NCI-H524 (cell line): ENCODE measurements at places on chromosomes 7 and 10.

DNA sequence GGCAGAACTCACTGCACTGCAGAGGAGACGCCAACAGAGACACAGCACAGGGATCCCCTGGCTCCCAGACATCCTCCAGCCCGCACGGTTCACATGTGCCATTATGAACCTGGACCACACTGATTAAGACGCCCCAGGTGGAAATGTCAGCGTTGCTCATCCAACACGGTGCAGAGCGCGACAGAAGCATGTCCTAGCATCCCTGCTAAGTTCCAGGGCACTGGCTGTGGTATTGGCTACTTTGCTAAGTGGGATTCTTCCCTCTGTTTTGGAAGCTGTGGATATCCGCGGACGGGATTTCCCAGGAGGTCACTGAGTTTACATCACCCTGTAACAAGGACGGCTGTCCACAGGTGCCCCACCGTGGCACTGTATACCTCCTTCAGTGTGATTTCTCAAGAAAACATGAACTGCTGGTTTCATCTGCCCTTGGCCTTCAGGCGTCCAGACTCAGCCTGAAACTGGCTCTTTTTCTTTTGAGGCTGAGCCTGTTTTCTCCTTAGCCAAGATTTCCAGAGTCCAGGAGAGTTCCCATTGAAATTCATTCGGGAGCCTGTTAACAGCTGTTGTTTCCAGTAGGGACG is 324.0 kb downstream of the WDR37 start:
- DNase-seq, result no peak

DNA sequence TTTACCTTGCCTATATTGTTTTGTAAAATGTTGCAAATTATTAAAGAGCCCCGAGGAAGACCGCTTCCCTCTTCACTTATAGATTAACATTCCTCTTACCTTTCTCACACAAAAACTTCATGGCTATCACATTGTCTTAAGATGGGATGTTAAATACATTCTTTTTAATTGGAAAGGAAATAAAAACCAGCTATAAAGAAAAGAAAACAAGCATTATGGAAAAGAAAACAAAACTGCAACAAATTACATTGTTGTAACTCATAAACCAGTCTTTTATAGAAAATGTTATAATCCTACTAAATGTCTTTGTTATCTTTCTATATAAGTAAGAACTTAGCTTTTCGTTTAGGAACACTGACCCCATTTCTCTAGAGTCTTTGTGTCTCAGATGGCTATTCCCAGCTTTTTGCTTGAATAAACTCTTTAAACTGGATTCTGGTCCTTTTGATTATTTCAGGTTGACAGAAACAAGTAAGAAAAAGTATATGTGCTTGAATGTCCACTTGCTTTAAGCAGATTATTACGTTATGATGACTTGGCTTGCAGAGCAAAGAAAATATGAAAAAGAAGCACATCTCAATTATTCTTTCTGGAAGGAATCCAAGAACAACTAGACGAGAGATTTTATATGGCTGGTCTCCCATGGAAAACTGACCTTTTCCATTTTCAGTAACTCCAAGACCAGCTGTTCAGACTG is 128.2 kb downstream of the AKR1D1 start:
- DNase-seq, result peak; percentile 46

DNA sequence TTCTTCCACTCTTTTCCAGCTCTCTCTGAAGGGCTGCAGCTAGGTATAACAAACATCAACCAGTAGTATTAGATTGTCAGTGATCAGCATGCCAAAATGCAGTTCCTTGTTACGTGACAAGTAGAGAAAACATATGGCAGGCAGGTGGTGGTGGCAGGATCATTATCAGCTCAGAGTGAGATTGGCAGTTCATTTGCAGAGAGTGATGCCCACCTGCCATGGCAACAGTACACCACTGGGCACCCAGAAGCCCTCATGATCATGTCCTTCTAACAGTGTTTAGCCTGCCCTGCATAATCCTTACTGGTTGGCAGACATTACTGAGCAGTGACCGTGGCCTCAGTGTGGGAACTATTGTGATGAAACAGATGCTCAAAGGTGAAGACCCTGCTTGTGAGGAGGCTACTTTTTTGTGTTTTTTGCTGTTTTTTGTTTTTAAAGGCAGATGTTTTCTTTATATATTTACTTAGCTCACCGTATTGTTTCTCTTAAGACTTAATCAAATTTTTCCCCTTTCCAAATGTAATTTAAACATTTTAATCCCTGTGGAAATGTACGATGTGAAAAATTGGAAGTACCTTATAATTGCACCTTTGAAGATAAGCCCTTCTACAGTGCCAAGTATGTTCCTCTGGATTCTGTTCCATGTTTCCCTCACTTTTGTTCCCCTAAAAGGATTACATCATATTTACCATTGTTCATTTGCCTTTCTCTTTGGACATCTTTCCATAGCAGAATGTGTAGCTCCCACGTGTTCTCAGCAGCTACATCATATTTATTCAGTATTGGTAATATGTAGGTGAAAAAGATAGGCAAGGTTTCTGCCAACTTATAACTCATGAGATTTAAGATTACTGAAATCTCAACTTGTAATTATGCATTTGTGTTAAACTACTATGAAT is 179.6 kb downstream of the SND1 start:
- peak; percentile 99 for DNase-seq

- DNase-seq, result no peak
Measured at GRCh38 chr10:118768041-118768919, 13.5 kb upstream of the CACUL1 start.

GRCh38 chr7:49636400-49636799 is 137.0 kb upstream of the VWC2 start:
- no peak for DNase-seq

DNA sequence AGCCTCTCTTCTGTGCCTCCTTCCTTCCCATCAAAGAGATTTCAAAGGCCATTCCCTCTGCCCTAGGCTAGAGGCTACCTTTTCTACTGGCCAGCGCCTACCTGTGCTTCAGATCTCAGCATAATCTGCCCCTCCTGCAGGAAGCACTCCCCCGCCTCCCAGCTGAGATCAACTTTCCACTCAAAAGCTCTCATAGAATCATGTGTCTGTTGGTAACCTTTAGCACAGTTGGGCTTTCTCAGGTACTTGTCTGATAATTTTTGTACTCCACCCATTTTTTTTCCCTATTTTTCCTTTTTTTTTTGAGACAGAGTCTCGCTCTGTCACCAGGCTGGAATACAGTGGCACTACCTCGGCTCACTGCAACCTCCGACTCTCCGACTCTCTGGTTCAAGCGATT is 231.0 kb upstream of the PRSS58 start:
- no peak for DNase-seq

- no peak for DNase-seq
Measured at GRCh38 chr7:52482076-52482475, 553.4 kb upstream of the POM121L12 start.

DNA sequence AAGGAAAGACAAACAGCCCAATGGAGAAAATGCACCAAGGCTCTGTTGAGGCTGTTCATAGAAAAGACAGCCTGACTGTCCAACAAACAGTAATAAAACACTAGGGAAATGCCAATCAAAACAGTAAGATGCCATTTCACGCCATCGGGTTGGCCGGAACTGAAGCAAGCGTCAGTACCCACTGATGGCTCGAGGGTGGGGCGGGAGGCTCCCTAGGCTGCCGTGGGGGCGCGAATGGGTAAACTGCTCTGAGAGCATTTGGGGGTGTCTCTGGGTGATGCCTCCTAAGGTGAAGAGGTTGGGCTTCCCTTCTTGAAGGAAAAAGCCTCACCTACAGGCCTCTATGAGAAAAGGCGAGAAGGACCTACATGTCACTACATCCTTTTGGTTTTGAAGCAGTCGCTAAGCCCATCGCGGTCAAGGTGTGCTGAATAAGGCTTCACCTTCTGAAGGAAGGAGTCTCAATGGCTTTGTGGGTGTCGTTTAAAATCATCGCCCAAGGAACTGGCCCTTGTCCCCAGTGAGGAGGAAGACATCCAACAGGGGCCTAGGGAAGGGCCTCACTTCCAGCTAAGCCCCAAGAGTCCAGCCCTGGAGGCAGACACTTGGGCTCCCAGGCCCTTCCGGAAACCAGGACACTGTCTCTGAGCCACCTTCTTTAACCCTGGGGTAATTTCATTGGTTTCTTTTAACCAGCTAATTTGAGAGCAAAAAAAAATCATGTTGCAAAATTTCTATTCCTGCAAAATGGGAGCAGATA is 98.5 kb upstream of the PPP2R2D start:
- DNase-seq, result no peak

GRCh38 chr10:79243181-79244067 is 103.8 kb upstream of the PPIF start:
- DNase-seq, result peak; percentile 34

DNA sequence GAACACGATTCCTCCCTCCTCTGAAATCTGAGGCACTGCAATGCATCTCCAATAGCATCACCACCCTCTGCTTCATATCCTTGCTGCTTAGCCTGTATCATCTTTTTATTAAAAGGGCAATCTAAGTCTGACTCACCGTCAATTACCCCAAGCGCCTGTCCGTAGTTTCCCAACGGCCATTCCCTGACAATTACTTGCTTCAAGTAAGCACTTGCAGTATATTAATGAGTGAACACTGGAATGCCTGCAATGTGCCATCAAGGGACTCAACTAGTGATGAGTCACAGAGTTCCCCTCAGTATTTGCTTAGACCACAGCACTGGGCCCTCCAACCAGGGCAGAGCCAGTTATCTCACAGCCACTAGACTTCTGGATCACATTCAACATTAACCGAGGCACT is 19.5 kb upstream of the PPP1R3C start:
- DNase-seq, result no peak

DNA sequence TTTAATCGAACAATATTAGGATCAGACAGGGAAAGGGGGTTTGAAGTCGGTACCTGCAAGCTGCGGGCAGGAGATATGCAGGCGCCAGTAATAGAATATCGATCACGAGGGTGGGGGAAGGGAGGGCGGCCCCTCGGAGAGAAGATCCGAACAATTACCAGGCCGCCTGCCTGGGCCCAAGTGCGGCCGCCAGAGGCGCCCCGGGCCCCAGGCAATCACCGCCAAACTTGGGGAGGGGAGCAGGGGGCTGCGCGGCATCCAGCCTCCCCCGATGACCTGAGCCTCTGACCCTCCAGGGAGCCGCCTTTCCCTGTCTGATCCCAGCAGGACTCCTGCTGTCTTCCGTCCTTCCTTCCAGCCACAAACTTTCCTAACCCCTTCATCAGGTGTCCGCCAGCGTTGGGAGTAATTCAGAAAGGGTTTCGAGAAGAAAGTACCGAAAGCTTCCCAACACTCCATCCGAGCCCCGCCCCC is 1.1 kb downstream of the NKX1-2 start:
- DNase-seq, result no peak

- DNase-seq, result no peak
Measured at GRCh38 chr7:33986951-33987947, 81.9 kb downstream of the BMPER start.

DNA sequence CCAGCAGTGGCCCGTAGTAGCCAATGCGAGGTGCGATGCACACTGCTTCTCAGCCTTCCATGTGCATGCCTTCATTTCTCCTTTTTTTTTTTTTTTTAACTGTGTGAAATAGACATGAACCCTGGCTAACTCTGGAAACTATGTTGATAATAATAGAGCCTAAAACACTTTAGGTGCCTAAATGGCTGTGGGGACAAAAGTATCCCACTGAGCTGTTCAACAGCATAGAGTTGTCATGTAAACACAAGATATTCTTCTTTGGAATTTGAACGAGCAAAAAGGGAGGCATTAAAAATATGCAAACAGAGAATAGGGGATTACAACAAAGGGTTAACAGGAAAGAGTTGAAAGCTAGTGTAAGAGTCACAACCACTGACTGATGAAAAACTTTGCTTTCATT is 162.1 kb upstream of the NOBOX start:
- DNase-seq, result no peak

DNA sequence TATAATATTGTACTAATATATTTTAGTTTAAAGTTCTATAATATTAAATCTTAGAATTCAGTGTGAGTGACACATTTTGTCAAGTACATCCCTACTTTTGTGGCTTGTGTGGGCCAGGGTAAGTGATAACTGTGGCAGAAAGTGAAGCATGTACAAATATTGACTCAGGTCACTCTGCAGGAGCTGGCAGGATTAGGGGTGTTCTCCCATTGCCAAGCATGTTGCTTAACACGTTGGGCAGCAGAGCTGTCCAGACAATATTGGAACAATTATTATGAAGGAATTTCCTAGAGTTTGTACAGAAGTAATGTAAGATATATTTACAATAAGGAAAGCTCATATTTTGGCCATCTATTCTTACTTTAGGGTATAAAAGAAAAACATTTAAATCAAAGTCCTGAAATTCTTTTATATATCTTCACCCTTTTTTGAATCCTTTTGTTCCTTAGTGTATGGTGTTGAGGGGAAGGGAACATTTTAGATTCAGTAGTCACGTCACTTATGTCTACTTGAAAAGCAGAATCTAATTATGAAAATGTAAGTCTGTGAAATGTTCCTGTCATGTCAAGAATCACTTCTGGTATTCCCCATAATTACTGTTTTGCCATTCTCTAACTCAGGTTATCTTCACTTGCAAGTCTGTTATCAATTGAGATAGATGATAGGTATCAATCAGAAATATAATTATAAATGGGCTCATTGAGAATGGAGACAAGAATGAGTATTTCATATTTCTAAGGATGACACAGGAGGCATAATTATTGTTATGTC is 4.0 kb downstream of the HDAC9 start:
- DNase-seq, result no peak

GRCh38 chr7:86598311-86598710 is 45.4 kb upstream of the GRM3 start:
- no peak for DNase-seq

- DNase-seq, result no peak
Measured at GRCh38 chr10:126806498-126806897, 98.7 kb upstream of the DOCK1 start.

GRCh38 chr10:100805543-100806355 is 60.4 kb downstream of the PAX2 start:
- DNase-seq, result no peak

DNA sequence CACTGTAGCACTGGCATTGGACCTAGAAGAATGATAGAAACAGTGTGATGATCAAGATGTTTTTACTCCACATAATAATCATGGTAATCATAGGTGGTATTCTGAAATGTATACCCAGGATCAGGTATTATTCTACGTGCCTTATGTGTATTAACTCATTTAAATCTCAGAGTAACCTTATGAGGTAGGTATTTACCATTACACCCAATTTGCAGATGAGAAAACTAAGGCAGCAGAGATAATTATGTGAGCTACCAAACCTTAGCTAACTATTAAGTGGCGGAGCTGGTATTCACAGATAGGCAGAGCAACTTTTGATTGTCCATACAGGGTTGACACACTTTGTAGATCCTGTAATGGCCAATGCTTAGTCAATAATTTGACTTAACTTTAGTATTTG is 2.5 kb downstream of the CAMK1D start:
- DNase-seq, result no peak

GRCh38 chr10:88661577-88661976 is 2.7 kb upstream of the LIPF start:
- no peak for DNase-seq

GRCh38 chr7:137082391-137082790 is 213.9 kb downstream of the CHRM2 start:
- no peak for DNase-seq

GRCh38 chr10:77741746-77742145 is 104.1 kb upstream of the KCNMA1 start:
- DNase-seq, result no peak

GRCh38 chr10:114359041-114359952 is 45.0 kb downstream of the AFAP1L2 start:
- no peak for DNase-seq

GRCh38 chr10:121764233-121764942 is 163.4 kb downstream of the ATE1 start:
- DNase-seq, result no peak

- DNase-seq, result no peak
Measured at GRCh38 chr10:126186766-126187165, 201.5 kb downstream of the ADAM12 start.

GRCh38 chr10:124650820-124651401 is 93.3 kb downstream of the FAM53B start:
- DNase-seq, result no peak
